Left ventricle myocardium inferior (tissue), 1 donor: ENCODE measurements at places on chromosomes 3 and 15. TPM values are rescaled to one million over a fixed set of nuclear protein-coding genes. Genes with fewer than 3 reads are reported as not detected.

- DNase-seq, result no peak
Measured at GRCh38 chr3:24951180-24951579, 456.5 kb upstream of the THRB start.

The COL8A1 gene
- total RNA-seq, result 16.4 TPM

The SUCLG2 gene
- 100 TPM for total RNA-seq

The SLC28A1 gene
- total RNA-seq, result 0.91 TPM

DNA sequence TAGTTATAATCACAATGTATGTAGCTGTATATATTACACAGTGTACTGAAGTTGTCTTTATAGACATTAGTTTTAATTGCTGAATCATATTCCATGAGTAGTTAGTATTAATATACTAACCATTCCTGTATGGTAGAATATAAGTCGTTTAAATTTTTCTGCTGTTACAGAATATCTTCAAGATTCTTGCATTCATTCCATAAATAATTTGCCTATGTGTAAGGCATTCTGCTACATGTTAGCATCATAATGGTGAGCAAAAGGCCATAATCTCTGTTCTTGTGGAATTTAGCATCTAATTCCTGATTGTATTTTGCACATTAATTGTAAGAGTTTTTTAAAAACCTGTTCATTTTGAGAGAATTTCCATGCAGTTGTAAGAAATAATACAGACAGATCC lies 14.1 kb downstream of the GYG1 start:
- no peak for DNase-seq

The GASK1A gene
- 1.6 TPM for total RNA-seq

DNA sequence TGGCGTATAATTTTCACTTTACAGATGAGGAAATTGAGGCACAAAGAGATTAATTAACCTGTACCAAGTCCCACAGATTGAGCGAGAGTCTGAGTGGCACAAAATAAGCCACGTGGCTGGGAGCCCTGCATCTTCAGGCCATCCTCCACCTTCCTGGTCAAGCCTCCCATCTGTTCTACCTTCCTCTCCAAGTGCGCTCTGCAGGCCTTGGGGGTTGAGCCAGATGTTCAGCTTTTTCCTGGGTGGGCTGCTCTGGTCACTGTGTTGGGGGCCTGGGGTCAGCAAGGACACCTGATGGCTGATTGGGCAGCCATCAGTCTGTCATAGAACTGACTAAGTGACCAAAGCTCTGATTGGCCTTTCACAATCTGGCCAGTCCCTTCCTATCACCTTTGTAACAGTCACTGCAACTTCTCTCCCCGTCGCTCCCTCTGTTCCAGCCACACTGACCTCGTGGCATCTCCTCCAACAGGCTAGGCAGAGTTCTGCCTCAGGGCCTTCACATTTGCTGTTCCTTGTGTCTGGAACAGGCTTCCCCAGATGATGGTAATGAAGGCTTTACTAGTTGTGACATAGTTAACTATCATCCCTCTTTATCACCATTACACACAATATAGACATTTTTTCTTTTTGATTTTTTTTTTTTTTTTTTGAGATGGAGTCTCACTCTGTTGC lies 46.8 kb downstream of the SCN5A start:
- no peak for DNase-seq

The GPR149 gene
- total RNA-seq, result not detected

- DNase-seq, result no peak
Measured at GRCh38 chr3:157428853-157429252, 7.8 kb upstream of the PTX3 start.

The ADAMTS7 gene
- total RNA-seq, result 24.2 TPM

DNA sequence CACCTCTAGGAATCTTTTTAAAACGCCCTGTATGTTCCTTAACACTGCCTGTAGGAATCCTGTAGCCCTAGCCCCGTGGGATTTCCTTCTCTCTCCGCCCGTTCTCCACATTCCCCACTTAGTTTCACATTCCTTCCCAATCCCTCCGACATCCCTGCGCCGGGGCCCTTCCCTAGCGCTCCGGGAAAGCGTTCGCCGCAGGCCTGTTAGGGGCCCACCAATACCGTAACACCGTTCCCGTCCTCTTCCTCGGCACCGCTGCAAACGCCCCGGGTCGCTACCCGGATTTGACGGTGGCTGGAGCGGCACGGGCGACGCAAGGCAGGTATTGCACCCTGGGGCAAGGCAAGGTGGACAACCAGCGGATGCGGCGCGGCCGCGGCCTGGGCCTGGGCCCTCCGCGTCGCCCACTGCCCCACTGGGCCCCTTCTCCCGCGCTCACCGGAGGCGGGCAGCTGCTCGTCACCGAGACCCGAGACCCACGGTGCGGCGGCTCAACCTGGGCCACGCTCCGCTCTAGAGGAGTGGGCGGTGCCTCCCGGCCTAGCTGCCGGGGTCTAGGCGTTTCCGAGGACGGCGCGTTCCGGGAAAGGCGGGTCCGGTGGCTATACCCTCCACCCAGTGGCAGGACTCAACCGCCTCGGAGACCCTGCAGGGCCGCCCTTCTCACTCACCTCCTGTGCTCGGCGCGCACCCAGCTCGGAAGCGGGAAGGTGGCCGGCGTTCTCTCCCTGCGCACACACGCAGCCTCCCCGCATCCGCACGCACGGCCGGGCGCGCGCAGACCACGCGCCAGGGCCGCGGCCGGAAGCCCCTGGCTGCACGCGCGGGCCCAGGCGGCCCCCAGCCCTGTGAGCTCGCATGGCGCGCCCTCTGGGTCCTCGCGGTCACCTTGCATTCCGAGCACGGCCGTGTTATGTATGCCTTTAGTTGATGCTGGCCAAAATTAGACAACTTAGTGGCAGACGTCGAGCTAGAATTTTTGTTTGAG lies at the start of gene B3GALNT1:
B3GALNT1 (minus strand) TSS at position 789 of the 991 bp plus-strand sequence. CDS start 18,595 bp downstream, outside the sequence.
- peak; percentile 61 for DNase-seq

DNA sequence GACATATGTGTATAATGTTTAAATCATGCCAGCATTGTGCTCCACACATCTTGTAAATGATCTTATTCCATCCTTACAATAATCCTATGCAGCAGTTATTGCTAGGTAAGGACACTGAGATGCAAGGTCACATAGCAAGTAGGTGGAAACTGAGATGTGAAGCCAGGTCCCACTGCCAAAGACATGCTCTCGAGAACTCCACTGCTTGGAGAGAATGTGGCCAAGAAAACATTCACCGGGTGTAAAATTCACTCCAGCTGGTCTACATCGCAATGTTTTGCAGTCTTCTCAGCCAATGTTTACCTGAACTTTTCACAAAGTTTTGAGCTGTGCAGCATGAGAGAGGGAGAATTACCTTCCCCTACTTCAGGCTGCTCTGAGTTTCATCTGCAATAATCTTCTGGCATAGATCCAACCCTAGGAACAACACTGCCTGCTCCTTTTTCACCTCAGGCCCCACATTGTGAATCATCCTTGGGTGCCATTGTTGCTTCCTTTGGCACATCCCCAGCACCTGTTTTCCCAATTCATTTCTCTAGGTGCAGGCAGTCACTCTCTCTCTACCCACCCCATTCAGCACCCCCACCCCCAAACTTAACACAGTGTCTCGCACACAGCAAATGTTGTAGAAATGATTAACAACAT lies 53.5 kb upstream of the PRTG start:
- DNase-seq, result no peak

The ACTC1 gene
- total RNA-seq, result 13,225 TPM

DNA sequence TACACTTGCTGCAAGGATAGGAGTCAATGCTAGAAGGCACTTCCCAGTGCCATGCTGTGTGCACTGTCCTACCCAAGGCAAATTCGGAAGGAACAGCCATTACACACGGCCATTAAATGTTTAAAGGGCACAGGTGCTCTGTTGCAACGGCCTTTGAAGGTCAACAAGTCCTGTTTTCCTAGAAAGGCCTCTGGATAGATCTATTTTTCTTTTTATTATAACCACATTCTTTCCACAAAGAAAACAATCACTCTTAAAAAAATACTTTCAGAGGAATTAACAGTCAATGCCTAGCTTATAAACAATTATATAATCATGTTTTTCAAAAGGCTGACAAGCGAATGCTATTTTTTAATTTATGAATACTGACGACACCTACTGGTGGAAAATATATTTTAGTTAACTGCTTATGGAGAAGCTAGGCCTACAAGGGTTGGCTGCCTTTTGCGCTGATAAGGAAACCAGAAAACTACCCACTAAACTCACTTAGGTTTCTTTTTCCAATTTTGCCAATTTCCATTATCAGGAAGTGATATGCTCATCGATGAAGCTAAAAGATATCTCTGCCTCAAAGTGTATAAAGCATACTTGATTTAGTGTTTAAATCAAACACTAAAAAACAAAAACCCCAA lies 2.4 kb downstream of the ARHGEF3 start:
- DNase-seq, result no peak
